Naive thymus-derived CD4-positive, alpha-beta T cell (primary cell): ENCODE measurements at places on chromosomes 3 and 15.
A peak's percentile ranks its signal among the peaks of the same experiment; 100 is the strongest.

- DNase-seq, result no peak
These were observed 156.0 kb downstream of the AGBL1 start for GRCh38 chr15:86235667-86236066.

DNA sequence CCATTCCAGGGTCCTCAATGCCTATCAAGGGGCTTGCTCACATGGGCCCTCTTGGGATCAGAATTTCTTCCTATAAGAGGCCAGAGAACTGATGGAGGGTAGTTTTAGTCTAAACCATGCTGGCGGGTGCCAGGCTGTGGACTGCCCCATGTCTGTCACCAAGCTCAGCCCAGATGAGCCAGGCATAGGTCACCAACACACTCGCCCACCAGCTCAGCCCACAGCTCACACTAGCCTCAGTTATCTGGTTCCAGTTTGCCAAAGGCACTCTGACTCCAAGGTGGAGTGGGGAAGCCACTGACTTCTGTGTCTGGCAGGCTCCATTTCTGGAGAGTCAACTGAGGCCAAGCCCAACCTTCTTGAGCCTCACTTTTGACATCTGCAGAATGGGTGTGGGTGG lies 50.7 kb upstream of the INSYN1 start:
- DNase-seq, result no peak

DNA sequence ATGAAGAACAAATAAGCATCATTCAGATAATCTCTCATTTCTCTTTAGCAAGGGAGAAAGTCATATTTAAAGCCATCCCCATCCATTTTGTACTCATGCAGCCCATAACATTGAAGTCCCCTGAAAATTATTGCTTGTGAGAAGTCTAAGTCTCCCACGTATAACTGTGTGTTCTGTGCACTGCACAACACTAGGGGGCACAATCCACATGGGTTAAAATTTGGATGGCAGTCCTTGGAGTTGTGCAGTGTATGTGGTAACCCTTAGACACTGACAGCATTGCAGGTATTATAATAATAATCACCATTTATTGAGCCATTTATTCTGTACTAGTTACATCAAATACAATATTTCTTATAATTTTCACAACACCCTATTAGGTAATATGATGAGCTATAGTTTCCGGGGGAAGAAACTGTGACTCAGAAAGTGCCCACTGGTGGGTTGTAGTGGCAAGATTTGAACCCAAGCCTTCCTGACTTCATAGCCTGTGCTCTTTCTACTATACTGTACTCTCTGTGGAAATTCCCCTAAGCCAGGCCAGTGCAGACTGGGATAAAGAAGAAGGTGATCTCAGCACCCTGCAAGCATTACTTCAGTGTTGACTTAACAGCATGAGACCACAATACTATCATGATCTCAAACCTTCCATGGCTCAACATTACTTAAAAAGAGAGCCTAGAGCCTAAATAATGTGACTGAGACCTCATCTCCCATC lies 15.7 kb downstream of the KCNAB1 start:
- DNase-seq, result no peak

- DNase-seq, result no peak
These were observed 162.5 kb downstream of the TPRG1 start for GRCh38 chr3:189334064-189334920.

DNA sequence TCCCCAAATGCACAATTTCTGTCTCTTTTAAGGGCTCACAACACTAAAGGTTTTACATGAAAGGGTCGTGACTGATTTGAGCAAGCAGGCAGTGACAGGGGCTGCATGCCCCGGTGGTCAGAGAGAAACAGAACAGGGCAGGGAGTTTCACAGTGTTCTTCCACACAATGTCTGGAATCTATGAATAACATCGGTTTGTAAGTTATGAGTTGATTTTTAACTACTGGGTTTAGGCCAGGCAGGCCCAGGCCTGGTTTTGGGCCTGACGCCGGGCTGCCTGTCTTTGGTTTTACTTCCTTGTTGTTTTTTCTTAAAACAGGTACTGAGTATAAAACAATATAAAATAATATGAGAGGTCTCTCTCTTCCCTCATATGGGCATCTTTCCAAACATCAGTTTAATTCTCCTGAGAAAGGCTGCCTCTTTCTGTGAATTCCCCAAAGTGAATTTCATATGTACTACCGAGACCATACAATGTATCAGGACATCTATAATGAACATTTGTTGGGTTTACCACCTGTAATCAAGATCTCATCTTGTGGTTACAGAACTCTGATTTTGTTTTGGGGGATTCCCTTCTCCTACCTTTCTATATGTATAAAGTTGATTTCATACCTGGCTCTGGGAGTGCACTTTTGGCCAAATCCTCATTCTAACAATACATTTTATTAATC lies 74.4 kb downstream of the CD200 start:
- DNase-seq, result no peak

DNA sequence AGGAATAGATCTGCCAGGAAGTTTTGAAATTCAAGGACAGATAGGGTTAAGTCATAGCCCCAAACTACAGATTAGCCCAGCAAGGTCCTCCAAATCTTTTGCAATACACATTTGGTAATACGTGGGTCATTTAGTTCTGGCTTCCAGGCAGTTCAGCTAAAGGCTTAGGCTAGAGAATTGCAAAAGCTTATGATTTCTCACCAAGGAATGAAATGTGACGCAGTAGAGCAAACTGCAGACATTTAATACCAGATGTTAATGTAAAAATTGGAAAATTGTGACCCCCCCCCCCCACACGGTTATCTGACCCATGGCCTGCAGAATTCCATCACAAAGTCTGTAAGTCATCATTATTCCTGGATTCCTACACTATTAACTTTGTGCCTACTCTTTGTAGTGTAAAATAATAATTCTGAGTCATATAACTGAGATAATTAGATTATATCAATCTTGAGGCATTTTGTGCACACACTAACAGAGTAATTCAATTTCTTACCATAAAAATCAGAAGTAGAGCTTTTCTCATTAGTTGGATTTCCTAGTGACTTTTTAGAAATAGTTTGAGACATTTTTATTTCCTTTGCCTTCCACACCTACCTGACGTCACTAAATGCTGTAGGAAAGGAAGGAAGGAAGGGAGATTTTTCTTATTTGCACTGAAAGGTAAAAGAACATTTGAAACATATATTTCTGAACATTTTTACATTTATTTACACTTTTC lies 235.2 kb downstream of the DTWD1 start:
- no peak for DNase-seq

DNA sequence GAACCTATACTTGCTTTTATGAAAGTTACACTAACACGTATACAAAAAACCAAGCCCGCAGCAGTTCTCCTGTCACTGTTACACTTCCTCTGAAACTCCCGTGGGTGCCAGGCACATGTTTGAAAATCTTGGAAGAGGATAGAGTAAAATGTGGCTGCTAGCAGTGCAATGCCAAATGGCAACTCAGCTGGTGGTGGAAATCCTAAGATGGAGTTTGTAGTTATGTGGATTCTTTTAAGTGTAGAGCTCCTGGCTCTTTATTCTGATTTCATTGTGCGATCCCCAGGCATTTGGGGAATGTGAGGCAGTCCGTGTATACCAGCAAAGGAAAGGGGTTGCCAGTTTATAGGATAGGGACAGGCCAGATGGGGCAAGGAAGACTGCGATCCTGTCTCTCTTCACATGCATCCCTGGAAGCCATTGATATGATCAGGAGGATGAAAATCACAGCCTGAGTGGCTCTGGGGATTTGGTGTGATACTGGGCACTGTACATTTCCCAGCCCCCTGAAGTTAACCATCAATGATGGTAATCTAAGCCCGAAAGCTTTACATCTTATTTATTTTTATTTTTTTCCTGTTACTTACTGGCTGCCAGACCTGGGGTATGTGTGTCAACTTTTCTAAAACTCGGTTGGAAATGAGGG lies 1.1 kb downstream of the STAC start:
- DNase-seq, result no peak

- no peak for DNase-seq
These were observed 44.2 kb downstream of the ZDHHC3 start for GRCh38 chr3:44931791-44932190.

- DNase-seq, result no peak
These were observed 201.1 kb upstream of the ARRDC4 start for GRCh38 chr15:97759363-97759762.

GRCh38 chr3:183375337-183375736 lies 53.1 kb downstream of the MCF2L2 start:
- DNase-seq, result no peak

DNA sequence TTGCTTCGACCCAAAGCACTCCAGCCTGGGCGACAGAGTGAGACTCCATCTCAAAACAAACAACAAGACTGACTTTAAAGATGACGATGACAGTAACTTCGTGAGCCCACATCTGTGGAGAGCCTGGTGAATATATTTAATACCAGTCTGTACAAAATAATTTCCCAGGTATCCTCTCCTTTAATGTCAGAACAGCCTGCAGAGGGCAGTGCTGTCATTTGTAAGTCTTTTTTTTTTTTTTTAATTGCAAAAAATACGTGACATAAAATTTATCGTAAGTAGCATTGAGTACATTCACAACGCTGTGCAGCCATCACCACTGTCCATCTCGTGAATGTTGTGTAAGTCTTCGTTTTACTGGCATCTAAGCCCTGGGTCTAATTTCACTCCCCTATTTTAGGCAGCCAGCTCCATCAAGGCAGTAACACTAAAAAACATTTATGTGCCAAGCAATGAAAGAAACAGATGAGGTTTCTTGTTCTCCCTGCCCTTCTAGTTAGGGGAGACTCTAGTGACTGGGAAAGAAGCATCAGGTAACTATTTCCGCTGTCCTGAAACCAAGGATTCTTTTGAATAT lies 1.4 kb downstream of the HTD2 start:
- peak; percentile 56 for DNase-seq

- DNase-seq, result no peak
These were observed 9.5 kb upstream of the PAK6 start for GRCh38 chr15:40229316-40229715.

DNA sequence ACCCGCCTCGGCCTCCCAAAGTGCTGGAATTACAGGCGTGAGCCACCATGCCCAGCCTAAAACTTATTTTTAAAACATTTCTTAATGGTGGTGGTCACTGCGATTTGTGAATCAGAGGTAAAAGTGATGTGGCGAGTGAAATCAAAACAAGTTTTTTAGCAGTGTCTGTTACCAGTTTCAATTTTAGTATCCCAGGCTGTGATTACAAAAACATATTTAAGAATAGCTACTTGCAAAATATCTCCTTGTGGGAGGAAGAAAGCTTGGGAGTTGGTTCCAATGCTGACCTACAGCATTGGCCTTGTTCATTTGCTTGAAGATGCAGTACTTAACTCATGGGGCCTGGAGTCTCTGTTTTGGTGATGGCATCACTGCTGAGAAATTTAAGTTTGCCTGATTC lies 4.5 kb downstream of the RAB7A start:
- no peak for DNase-seq

GRCh38 chr3:41159588-41160189 lies 39.6 kb upstream of the CTNNB1 start:
- DNase-seq, result no peak

DNA sequence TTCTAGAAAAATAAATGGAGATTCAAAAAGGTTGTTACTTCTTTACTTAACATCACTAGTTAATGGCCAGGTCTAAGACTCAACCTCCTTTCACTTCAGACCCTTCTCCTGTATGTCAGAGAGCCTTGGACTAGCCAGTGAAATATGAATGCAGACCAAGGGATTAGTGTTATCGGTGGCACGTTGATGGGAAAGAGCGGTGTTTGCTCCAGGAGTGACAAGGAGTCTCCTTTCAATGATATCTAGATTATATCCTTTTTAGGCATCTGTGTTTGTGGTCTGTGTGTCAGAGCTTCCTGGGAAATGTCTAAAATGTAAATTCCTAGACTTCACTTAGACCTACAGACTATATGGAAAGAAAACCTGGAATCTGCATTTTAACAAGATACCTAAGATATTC lies 658.0 kb upstream of the KCNMB2 start:
- DNase-seq, result no peak

- DNase-seq, result no peak
These were observed 245.3 kb downstream of the OCA2 start for GRCh38 chr15:27853624-27854455.

DNA sequence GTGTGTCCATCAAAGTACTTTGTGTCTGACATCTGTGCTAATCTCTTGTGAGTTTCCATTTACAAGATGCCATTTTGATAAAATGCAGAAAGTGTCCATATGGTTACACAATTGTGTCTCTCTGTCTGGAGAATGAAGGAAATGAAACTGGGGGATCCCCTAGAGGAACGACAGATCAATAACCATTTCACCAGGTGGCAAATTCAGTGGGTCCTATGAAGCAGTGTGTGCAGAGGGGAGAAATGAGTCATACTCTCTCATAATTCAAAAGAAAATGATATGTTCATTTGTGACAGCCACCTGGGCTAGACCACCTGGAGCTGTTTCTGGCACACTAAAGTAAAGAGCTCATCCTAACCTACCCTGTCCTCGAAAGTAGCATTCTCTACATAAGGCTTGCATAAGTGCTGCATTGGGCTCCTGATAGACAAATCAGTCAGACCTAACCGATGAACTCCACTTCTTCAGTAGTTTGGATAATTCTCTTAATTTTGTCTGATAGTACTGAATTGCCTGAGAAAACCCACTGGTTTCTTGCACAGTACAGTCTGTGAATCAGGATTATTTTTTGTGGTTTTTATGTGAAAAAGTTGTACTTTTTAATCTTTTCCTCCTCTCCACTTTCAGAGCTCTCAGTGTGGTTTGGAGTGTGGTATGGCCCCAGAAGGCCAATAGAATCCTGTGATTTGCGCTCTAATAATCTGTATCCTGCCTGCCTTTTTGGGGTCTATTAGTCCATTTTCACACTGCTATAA lies 10.3 kb upstream of the CD47 start:
- peak; percentile 74 for DNase-seq

GRCh38 chr3:123658852-123659206 lies 74.0 kb upstream of the HACD2 start:
- DNase-seq, result no peak

DNA sequence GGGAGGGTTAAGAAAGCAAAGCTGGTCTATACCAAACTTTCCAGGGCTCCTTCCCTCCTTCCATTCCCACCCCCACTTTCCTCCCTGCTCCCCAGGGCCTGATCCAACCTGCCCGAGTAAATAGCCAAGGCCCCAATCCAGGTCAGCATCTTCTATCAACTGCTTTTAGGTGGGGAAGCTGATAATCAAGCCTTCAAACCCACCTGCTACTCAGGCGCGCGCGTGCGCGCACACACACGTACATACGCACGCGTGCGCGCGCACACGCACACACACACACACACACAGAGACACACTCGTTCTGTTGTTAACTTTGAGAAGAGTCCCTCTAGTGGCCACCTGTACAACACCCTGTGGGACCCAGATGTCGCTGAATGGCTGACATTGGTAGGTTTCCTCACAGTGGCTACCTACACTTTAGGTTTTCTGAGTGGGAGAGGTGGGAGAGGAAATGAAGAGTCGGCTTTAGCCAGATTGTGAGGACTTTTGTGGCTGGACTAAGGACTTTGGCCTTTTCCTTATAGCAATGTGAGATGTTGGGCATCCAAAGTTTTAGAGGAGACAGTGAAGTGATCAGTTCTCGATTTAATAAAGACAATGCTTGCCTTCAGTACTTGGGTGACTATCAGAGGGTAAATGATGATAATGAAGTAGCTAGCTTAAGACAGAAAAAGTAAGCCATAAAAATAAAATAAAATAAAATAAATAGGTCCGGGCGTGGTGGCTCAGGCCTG lies 179.9 kb upstream of the C2CD4B start:
- peak; percentile 64 for DNase-seq
